ENCODE measurements at places on chromosomes 2 and 18.

DNA sequence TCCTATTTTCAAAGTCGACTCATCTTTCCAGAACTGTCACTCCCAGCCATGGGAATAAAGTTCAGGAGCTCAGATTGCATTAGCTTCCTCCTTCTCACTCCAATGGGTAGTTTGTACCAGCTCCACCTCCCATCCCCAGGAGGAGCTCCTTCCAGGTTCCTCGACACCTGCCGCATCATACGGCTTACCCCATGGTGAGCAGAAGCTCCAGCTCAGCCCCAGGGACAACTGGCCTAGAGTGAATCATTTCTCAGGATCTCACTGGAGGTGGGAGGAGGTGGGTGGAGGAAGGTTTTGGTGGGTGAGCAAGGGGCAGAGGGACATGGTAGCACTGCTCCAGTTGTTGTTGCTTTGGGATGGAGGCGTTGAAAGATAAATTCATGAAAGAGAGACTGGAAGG, 196.3 kb upstream of the PKDCC start:
- no peak for DNase-seq

- DNase-seq = no peak
Observed at GRCh38 chr2:173821451-173821850, 143.7 kb downstream of the SP3 start.

DNA sequence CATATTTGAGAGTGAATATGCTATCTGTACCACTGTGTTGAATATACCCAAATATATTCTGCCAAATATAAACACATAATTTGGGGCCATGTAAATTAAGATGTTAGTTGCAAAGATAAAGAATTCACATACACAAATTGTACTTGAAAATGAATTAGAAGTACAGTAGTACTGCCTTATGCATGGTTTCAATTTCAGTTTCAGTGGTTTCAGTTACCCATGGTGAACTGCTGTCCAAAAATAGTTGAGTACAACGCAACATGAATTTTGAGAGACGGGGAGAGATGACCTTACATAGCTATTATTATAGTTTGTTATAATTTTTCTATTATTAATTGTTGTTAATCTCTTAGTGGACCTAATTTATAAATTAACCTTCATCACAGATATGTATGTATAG, 1313.0 kb upstream of the FAM98A start:
- DNase-seq = no peak

- peak; percentile 86 for DNase-seq
Observed at GRCh38 chr2:218081695-218082094, 12.6 kb downstream of the RUFY4 start.

- peak; percentile 93 for DNase-seq
Observed at GRCh38 chr2:196482119-196483065, 157.1 kb upstream of the CCDC150 start.

All from GM23248 (cell line).